ENCODE measurements at places on chromosomes 13 and 19. TPM values are rescaled to one million over a fixed set of nuclear protein-coding genes. Genes with fewer than 3 reads are reported as not detected.

The SIGLEC5 gene
- not detected for polyA plus RNA-seq

The INAFM1 gene
- 2.4 TPM for polyA plus RNA-seq

The ZNF345 gene
- 2.3 TPM for polyA plus RNA-seq

The ZFP28 gene
- polyA plus RNA-seq = 5.0 TPM

The SLC8A2 gene
- polyA plus RNA-seq = 0.05 TPM

The ZSWIM4 gene
- polyA plus RNA-seq = 3.4 TPM

DNA sequence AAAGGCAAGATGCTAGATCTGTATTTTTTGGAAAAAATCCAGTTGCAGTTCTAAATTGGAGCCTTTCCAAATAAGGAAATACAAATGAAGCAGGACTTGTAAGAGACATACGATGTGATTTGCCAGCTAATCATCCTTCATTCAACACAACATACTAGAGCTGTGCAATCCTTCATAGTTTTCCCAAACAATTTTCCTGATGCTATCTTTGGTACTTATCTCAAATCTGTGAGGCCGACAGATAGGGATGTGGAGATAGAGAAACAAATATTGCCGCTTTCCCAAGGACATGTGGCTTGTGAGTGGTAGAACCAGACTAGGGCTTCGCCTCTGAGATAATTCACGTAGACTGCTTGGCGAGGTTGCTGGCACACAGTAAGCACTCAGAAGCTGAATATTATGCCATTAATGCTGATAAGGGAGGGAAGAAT is 176.6 kb downstream of the LMO7 start:
- DNase-seq = no peak

GRCh38 chr13:60398379-60398891 is 1.4 kb downstream of the TDRD3 start:
- no peak for DNase-seq

DNA sequence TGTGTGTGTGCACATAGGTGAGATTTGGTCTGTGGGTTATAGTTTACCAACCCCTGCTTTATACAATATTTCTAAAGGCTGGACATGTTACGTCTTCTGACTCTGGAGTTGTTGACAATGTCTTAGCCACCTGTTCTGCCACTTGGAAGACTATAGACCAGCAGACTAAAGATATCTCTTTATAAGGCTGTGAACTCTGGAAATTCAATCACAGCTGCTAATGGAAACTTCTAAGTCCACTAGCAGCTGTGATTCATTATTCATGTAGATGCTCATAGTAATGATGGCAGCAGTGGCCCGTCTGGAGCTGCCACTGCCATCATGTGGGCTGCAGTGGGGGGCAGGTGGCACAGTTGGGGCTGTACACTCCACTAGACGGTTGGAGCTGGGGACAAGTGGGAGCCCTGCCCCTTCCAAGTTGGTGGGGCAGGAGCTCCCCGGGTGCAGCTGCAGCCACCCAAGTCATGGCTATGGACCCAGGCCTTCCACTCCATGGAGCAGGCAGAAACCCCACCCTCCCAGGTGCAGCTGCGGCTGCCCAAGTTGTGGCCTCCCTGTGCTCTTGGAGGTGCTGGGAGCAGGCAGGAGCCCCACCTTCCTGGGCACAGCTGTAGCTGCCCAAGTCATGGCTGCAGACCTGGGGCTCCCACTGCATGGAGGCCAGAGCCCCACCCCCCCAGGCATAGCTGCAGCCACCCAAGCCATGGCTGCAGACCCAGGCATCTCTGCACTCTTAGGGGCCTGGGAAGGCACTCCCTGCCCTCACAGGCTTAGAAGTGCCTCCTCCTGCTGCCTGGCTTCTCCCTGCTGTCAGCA is 8.8 kb downstream of the IGFL4 start:
- DNase-seq = no peak

GRCh38 chr19:6793411-6793810 is 20.9 kb downstream of the VAV1 start:
- DNase-seq = no peak

DNA sequence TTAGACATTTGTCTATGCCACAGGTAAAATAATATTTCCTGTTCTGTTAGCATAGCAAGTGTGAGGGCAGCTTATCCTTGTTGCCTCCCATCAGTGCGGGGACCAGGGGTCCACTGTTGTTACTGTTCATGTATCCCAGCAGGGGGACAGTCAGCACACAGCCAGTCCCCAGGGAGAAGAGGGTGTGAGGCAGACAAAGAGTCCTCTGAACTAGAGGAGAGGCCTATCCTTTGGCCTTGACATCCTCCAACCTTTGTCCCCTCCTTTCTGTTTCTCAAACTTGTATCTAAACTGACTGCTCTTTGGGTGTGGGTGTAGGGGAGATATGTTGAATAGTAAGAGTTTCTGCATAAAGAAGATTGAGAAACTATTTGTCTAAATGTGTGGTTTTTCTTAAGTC is 2.9 kb upstream of the GPR18 start:
- DNase-seq = no peak

GRCh38 chr13:20448470-20448869 is 77.2 kb downstream of the CRYL1 start:
- DNase-seq = no peak

DNA sequence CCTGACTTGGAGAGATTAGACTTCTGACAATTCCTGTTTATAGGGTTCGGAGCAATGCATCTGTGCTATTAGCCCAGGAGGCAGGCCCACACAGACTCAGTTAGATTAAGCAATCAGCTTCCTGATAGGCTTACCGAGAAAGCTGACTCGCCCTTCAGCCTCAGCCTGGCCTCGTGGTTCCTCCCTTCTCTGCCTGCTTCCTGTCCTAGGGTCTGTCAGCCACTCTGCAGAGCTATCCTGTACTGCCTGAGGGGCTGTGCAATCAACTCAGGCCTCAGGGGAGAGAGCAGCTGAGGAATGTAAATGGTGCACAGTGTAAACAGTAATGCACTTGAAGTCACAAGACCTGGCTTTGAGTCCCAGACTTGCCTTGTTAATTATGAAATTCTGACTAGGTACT is 30.7 kb downstream of the HTR2A start:
- peak; percentile 27 for DNase-seq

Data from AG04450 (cell line).